ENCODE measurements at places on chromosomes 2 and 18.
A peak's percentile ranks its signal among the peaks of the same experiment; 100 is the strongest.

- DNase-seq = peak; percentile 47
Measured at GRCh38 chr2:11995456-11995855, 249.0 kb downstream of the LPIN1 start.

GRCh38 chr2:229931241-229931640 is 8.9 kb downstream of the FBXO36 start:
- DNase-seq = no peak

DNA sequence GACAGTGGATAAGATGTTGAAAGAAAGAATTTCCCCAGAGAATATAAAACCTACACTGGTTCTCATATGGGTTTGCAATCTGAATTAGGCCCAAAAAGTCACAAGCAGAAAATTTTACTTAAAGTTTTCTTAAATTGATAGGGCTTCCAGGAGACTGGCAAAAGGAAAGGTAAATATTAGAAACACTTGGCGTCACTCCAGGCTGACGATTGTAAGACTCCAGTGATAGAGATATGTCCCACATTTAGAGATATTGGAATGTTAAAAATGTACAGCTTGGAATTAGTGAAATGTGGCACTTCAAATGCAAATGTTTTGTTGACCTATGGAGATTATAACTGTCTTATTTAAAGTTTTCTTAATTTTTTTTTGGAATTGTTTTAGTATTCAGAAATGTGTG is 14.0 kb downstream of the YIPF4 start:
- DNase-seq = no peak

DNA sequence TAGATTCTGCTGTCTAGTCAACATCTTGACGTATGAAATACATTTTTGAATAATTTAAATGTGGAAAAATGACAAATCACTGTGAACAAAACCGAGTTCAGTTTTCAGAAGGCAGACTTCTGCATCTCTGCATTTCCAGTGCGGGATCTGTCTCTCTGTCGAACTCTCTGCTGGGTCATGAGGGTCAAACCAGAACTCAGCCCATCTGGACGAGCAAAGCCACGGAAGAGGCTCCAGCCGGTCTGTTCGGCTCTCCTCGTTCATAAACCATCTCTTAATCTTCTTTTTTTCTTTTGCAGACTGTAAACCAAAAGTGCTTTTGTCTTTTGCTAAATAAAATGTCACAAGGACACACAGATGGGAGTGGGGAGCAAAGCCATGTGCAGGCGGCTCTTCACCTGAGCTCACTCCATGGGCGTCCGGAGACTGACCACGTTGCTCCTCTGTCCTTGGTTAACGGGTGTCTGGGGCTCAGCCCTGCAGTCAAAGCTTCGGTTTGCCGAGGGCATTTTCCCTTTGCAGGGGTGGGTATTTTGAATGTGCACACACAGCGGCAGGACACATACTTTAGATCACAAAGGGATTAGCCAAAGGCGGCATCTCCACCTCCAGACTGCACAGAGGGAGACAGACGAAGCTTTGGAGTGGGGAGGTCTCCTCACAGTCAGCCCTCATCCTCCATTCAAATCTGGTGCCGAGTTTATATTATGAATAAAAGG is 737.9 kb upstream of the SALL3 start:
- DNase-seq = no peak

GRCh38 chr2:241312082-241312481 is 3.4 kb downstream of the HDLBP start:
- no peak for DNase-seq

DNA sequence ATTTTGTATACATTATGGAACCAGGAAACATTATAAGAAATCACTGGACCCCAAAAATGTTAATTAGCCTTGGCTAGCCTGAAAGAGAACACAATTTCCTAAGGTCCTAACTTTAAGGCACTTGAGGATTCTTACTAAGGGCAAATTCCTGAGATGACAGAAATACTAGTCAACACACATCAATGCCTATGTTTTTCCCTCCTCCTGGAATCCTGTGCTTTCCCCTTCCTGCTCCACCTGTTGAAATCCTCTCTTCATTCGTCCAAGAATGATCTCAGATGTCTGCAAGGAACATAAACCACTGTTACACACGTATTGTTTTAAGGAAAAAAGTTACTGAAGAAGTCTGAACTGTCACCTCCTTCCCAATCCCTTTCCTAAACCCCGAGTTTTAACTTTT is 21.2 kb upstream of the DARS1 start:
- peak; percentile 25 for DNase-seq

DNA sequence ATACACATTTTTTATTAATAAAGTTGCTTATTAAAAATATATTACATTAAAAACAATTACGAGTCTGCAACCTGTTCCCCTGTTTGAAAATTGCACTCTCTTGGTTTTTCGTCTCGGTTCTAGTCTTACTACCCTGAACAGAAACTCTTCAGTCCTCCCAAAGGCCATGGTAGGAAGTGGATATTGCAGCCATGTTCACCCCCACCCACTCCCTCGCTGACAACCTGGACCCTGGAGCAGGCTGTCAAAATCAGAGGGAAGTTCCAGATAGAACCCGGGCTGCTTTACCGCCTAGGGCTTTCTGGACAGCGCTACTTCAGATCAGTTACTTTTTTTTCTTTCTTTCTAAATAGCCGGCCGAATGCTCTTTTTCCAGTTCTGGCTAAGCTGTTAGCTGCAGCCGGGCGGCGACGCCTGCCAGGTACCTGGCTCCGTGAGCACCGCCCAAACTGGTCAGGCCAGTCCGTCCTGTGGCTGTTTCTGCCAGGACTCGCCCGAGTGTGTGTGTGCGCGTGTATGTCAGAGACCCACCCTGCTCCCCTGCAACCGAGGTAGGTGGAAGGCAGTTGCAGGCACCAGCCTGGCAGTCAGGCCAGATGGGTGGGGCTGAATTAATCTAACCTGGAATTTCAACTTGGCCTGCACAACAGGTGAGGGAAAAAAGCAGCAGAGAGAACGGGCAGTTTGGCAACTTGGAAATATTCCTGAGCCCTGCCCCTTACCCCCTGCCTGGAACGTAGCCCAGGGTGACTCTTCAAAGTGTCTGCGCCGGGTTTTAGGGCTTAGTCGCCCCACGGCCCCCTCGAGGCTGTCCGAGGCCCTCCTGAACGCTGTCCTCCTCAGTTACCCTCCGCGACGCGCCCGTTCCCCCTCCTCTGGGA is 1.1 kb upstream of the TET3 start:
- no peak for DNase-seq

GRCh38 chr2:142325870-142326269 is 195.1 kb upstream of the LRP1B start:
- DNase-seq = no peak

GRCh38 chr18:61766266-61766884 is 126.4 kb downstream of the RNF152 start:
- DNase-seq = no peak

DNA sequence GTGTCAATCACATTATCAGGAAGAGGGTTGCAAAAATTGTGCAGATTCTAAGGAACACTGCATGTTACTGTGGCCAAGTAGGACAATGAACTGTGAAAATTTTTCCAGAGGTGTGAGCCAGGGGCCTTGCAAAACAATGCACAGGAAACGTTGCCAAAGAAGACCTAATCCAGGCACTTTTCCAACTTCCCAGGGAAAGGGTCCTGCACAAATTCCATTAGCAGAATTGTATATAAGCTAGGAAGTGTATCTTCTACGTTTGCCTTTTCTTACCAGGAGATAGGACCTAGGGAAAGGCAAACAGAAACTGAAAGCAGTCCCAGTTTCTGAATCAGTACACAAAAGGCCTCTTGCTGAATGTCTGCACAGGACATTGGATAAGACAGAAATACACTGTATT is 1888.3 kb upstream of the CELF4 start:
- DNase-seq = peak; percentile 5

GRCh38 chr2:132975193-132976105 is 305.4 kb upstream of the LYPD1 start:
- DNase-seq = no peak

DNA sequence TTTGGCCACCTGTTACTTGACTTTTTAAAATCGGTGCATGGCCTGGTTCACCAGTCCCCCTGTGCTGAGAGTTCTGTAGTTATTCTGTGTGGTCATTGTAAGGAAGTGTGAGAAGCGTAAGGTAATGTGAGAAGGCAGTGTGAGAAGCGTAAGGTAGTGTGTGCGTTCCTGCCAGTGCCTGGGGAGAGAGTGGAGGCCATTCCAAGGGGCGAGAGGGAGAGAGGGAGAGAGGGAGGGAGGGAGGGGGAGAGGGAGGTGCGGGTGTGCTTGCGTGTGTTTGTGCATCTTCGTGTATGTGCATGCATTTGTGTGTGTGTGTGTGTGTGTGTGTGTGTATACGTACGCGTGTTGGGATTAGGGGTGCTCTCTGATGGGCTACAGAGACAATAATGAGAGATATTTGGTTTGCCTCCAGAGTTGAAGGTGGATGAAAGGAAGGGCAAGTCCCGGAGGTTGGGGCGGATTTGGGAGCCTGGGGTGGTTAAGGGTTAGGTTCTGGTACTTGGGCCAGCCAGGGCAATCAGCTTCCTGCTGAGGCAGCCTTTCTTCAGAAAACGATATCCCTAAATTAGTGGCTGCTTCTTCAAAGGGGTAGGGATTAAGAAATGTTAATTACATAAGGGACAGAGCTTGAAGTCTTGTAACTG is 53.7 kb downstream of the SGPP2 start:
- no peak for DNase-seq

- peak; percentile 57 for DNase-seq
Measured at GRCh38 chr2:71746946-71747501, 293.7 kb downstream of the DYSF start.

GRCh38 chr18:80097201-80097600 is 11.9 kb upstream of the ADNP2 start:
- no peak for DNase-seq

- no peak for DNase-seq
Measured at GRCh38 chr2:47569658-47570475, 166.9 kb downstream of the MSH2 start.

GRCh38 chr2:33104726-33105125 is 158.0 kb downstream of the LTBP1 start:
- DNase-seq = no peak

DNA sequence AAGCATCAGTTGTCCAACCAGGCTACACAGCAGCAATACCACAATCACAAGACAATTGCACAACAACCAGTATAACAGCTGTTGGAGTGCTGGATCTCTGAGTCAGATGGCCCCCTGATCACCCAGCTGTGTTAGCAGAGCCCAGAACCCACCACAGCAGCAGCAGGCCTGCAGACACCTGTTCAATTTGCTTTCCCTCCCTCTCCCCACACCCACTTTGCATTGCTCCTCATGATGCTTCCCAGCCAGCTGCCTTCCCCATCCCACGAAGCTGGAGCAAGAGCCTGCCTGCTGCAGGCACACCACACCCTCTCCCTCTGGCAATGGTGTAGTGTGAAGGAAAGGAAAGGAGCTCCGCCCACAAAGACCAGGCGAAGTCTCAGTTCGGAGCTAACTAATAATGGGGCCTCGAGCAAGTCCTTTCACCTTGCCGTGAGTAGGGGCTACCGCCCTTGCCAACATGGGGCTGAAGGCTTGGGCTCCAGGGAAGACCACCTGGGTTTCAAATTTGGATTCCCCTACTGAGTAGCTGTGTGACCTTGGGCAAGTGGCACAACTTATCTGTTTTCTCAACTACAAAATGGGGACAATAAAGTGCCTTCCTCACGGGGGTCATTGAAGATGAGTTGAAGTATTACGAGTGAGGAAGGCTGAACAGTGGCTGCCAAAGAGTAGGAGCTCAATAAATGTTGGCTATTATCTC is 19.4 kb upstream of the ZBTB7C start:
- DNase-seq = no peak

GRCh38 chr2:175167076-175167791 is 769 bp downstream of the ATF2 start:
- DNase-seq = peak; percentile 44

DNA sequence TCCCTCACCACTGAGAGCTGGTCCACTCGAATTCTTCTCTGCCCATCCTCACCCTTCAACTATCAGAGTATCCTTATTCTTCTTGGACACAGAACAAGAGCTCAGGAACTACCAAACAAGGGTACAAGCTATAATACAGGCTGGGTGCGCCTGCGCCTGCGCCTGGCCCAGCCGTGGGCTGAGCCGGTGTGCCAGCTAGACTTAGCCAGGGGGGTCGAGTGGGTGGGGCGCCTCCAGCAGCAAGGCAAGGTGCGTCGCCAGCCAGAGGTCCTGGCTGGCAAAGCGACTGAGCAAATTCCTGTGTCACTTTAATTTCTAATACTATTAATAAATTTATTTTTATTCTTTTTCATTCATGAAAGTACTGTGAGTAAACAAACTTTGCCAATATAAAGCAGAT is 1072.6 kb upstream of the PIK3C3 start:
- no peak for DNase-seq

GRCh38 chr2:133240491-133241223 is 327.6 kb downstream of the NCKAP5 start:
- DNase-seq = no peak

- no peak for DNase-seq
Measured at GRCh38 chr2:38301969-38302702, 74.9 kb downstream of the ATL2 start.

DNA sequence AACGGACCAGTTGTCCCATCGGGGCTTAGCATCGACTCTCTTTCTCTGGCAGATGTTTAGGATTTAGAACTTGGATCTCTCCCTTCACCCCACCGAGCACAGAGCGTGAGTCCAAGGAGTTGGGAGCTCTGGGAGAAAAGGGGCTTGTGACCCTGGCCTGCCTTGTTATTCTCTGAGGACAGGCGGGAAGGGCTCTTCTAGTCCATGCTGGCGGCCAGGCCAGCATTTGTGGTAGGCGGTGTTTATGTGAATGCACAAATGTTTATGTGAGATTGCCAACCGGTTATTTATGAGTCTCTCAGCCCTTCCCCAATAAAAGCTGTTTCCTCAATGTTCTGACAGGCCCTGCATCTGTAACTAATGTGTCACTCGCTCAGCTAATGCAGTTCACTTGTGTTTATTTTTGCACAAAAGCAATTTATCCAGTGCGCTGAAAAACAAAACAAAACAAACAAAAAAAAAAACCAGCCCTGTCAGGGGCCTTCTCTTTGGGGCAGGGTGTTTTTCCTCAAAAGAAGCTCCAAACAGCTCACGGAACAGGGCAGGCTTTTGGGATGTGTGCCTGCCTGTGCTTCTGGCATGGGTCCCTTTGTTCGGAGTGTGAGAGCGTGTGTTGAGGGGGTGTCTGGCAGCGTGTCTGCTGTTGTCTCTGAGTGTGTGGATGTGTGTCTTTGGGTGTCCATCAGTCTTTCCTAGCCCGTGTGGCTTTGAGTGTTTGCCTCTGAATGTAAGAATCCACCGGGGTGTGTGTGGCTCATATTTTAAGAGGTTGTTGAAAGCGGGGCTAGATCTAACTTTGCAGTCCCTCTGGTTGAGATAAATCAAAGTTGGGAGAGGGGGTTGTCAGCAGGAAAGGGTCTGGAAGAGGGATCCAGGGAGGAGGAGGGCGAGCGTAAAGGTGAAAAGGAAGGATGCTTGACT is 52.8 kb upstream of the HAAO start:
- no peak for DNase-seq

All from HTR-8/SVneo (cell line).